Thymus (tissue), 14 donors: ENCODE measurements at places on chromosomes 16 and 17. TPM values are rescaled to one million over a fixed set of nuclear protein-coding genes. Genes with fewer than 3 reads are reported as not detected.

DNA sequence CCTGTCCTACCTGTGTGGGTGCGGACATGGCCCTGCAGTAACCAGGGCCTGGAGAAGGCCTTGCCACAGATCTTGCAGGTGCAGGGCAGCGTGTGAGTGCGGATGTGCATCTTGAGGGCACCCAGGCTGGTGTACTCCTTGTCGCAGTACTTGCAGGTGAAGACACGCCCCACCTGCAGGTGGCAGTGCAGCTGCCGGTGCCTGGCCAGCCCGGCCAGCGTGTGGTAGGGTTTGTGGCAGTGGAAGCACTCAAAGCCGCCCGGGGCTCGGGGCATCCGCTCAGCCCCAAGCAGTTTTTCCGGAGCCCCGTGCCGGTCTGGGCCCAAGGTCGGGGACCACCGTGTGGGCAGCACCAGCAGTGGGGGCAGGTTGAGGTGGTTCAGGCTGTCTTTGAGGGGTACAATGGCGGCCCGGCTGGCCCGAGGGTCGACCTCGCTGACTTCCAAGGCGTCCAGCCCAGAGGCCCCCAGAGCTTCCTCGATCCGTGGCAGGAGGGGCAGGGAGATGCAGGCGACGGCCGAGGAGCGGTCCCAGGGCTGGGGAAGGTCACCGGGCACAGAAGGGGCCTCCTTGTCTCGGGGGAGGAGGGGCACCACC lies 5.1 kb downstream of the SNAI3 start:
- no peaks in the 10 kb centered on the region for H3K36me3 ChIP-seq
- H3K27me3 ChIP-seq, result peaks cover 30% of the 10 kb centered on the region
- H3K4me3 ChIP-seq, result no peak overlapping the region
- DNase-seq, result peak; percentile 61
- H3K4me1 ChIP-seq, result peaks cover 38% of the 10 kb centered on the region
- peak overlapping the region; percentile 73 for H3K27ac ChIP-seq

- no peak for DNase-seq
- no peaks in the 10 kb centered on the region for H3K27me3 ChIP-seq
- no peak overlapping the region for H3K27ac ChIP-seq
- H3K4me1 ChIP-seq, result no peaks in the 10 kb centered on the region
These were observed 110.8 kb upstream of the MPHOSPH6 start for GRCh38 chr16:82280867-82281266.

DNA sequence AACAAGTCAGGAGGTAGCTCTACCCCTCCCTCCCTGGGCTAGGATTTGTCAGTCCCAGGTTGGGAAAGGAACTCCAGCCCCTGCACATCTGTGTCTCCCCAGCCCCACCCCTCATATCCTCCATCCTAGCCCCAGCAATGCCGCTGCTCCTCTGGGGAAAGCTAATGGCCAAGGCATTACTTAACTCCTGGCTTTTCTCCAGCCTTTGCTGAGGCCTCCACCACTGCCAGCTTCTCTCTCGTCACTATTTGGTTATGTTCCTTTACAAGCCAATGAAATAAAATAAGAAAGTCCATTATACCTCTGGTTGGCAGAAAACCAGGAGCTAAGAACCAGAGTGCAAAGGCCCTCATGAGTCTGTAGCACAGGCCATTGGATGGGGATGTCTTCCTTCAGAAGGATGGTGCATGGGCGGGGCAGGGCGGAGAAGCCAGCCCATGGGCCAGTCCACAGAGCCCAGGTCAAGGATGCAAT lies 171.0 kb downstream of the CCDC182 start:
- no peaks in the 10 kb centered on the region for H3K4me1 ChIP-seq
- H3K4me3 ChIP-seq, result no peak overlapping the region
- no peak for DNase-seq
- no peak overlapping the region for H3K27ac ChIP-seq

DNA sequence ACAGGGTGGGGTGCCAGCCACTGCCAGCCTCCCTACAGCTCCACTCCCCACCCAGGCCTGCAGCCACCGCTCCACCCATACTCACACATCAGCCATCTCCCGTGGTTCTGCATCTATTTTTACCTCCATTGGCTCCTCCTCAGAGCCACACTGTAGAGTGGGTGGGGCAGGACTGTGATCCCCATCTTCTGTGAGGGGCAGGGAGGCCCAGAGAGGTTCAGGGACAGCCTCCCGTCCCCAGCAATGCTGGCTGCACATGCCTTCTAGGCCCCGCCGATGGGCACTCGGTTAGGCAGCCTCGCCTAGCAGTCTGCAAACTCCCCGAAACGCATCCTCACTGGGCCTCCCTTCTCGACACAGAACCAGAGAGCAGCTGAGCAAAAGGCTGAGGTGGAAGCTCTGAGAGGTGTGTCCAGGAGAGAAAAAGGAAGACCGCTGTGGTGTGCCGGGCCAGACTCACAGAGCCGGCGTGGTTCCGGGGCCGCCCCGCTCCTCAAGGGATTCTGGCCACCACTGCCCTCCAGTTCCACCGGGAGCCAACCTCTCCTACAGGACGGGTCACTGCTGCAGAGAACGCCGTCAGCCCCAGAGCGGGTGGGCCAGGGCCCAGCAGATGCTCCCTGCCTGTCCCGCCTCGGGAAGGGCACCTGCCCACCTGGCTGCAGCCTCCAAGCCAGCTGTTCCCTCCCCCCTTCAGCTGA lies 71.9 kb downstream of the ABR start:
- H3K27me3 ChIP-seq, result no peaks in the 10 kb centered on the region
- peaks cover 18% of the 10 kb centered on the region for H3K4me1 ChIP-seq
- no peak overlapping the region for H3K27ac ChIP-seq
- peaks cover 2% of the 10 kb centered on the region for H3K36me3 ChIP-seq
- no peak for DNase-seq

DNA sequence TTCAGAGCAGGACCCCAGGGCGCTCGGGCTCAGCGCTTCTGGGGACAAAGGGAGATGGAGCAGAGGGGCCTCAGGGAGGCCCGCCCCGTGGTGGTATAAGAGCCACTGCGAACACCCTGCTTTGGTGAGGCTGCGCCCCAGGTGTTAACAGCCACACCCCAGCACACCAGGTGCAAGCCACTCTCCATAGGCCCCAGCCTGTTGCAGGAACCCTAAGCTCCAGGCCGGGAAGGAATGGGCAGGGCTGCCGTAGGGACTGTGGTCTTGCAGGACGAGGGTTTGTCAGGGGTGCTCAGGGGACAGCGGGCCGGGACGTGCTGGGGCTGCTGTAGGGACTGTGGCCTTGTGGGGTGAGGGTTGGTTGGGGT lies 17.0 kb upstream of the SSTR5 start:
- no peaks in the 10 kb centered on the region for H3K36me3 ChIP-seq
- H3K27me3 ChIP-seq, result no peaks in the 10 kb centered on the region
- no peak for DNase-seq
- no peak overlapping the region for H3K4me3 ChIP-seq

- no peaks in the 10 kb centered on the region for H3K4me1 ChIP-seq
- DNase-seq, result no peak
- no peak overlapping the region for H3K4me3 ChIP-seq
- peaks cover 26% of the 10 kb centered on the region for H3K36me3 ChIP-seq
These were observed 6.8 kb downstream of the ZNF18 start for GRCh38 chr17:11990363-11990983.

- H3K36me3 ChIP-seq, result no peaks in the 10 kb centered on the region
- no peaks in the 10 kb centered on the region for H3K4me1 ChIP-seq
- H3K27ac ChIP-seq, result no peak overlapping the region
- no peak overlapping the region for H3K4me3 ChIP-seq
These were observed 987 bp upstream of the SLC4A1 start for GRCh38 chr17:44268709-44269534.

- peaks cover 49% of the 10 kb centered on the region for H3K4me1 ChIP-seq
- H3K27me3 ChIP-seq, result peaks cover 26% of the 10 kb centered on the region
- DNase-seq, result no peak
- H3K27ac ChIP-seq, result peak overlapping the region; percentile 49
- H3K36me3 ChIP-seq, result no peaks in the 10 kb centered on the region
These were observed 13.6 kb upstream of the TNS4 start for GRCh38 chr17:40515011-40515410.

DNA sequence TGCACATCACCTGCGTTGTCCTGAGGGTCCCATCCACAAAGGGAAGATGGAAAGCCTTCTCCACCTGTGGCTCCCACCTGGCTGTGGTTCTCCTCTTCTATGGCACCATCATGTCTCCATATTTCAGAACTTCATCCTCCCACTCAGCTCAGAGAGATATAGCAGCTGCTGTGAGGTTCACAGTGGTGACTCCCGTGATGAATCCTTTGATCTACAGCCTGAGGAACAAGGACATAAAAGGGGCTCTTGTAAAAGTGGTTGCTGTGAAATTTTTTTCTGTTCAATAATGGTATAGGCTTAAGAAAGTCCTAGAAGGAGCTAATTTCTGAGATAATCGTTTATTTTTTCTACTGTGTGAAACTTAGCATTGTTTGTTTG lies 18.7 kb downstream of the ZNF200 start:
- no peak overlapping the region for H3K27ac ChIP-seq
- H3K27me3 ChIP-seq, result no peaks in the 10 kb centered on the region
- no peak overlapping the region for H3K4me3 ChIP-seq
- DNase-seq, result no peak
- H3K36me3 ChIP-seq, result no peaks in the 10 kb centered on the region

CDH3 gene
- total RNA-seq, result 45.6 TPM

GRCh38 chr16:52819405-52819804 lies 233.3 kb downstream of the CHD9NB start:
- H3K36me3 ChIP-seq, result no peaks in the 10 kb centered on the region
- H3K27ac ChIP-seq, result no peak overlapping the region
- no peaks in the 10 kb centered on the region for H3K27me3 ChIP-seq
- H3K4me3 ChIP-seq, result no peak overlapping the region
- no peaks in the 10 kb centered on the region for H3K4me1 ChIP-seq

DNA sequence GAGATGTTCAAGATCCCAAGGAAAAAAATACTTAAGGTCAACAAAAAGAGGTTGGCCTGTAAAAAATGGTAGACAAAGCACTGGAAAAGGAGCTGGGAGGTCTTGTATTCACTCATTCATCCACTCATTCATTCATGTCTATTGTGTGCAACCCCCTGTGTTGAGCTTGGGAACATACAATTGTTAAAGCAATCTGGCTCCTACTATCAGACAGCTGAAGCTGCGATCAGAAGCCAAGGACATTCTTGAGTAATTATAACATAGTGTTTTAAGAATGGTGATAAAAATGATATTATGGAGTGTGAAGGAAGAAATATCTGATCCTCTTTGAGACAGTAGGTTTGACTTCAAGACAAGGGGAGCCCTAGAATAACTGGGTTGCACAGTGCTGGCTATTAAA lies 693.4 kb downstream of the TOX3 start:
- H3K27me3 ChIP-seq, result no peaks in the 10 kb centered on the region
- DNase-seq, result no peak
- no peaks in the 10 kb centered on the region for H3K4me1 ChIP-seq
- no peaks in the 10 kb centered on the region for H3K36me3 ChIP-seq

GRCh38 chr17:44121997-44122815 lies 1.2 kb downstream of the HDAC5 start:
- no peak for DNase-seq
- no peak overlapping the region for H3K27ac ChIP-seq
- H3K27me3 ChIP-seq, result peaks cover 14% of the 10 kb centered on the region
- H3K36me3 ChIP-seq, result no peaks in the 10 kb centered on the region

DNA sequence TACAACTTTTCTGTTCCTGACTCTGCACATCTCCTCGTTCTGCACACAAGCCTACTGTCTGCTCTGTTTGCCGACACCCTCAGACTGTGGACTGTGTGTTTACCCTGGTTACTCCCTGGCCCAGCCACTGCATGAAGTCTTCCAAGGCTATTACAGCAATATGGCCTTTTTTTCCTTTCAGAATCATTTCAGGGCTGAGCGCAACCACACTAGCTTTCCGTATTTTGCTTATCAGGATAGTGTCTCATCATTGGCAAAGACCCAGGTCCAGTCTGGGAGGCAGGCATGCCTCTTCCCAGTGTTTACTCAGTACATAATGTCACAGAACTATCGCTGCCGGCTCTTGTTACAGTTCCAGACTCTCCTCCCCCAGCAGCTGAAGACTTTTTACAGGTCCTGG lies 10.1 kb downstream of the DNAH9 start:
- no peaks in the 10 kb centered on the region for H3K27me3 ChIP-seq
- H3K36me3 ChIP-seq, result no peaks in the 10 kb centered on the region
- H3K27ac ChIP-seq, result no peak overlapping the region
- H3K4me1 ChIP-seq, result no peaks in the 10 kb centered on the region
- DNase-seq, result no peak

GRCh38 chr17:19273731-19274130 lies 36.6 kb downstream of the EPN2 start:
- no peak overlapping the region for H3K4me3 ChIP-seq
- DNase-seq, result no peak
- no peaks in the 10 kb centered on the region for H3K36me3 ChIP-seq
- H3K27me3 ChIP-seq, result peaks cover 33% of the 10 kb centered on the region
- no peaks in the 10 kb centered on the region for H3K4me1 ChIP-seq

ARHGAP27 gene
- total RNA-seq, result 23.1 TPM

GRCh38 chr17:9553181-9553580 lies 22.4 kb downstream of the STX8 start:
- H3K27me3 ChIP-seq, result no peaks in the 10 kb centered on the region
- no peaks in the 10 kb centered on the region for H3K36me3 ChIP-seq
- no peaks in the 10 kb centered on the region for H3K4me1 ChIP-seq
- no peak for DNase-seq
- H3K4me3 ChIP-seq, result no peak overlapping the region
- no peak overlapping the region for H3K27ac ChIP-seq

GRCh38 chr16:54921206-54921824 lies 9.3 kb upstream of the IRX5 start:
- no peaks in the 10 kb centered on the region for H3K27me3 ChIP-seq
- no peaks in the 10 kb centered on the region for H3K36me3 ChIP-seq
- no peak for DNase-seq
- no peak overlapping the region for H3K4me3 ChIP-seq
- H3K4me1 ChIP-seq, result no peaks in the 10 kb centered on the region
- no peak overlapping the region for H3K27ac ChIP-seq

DNA sequence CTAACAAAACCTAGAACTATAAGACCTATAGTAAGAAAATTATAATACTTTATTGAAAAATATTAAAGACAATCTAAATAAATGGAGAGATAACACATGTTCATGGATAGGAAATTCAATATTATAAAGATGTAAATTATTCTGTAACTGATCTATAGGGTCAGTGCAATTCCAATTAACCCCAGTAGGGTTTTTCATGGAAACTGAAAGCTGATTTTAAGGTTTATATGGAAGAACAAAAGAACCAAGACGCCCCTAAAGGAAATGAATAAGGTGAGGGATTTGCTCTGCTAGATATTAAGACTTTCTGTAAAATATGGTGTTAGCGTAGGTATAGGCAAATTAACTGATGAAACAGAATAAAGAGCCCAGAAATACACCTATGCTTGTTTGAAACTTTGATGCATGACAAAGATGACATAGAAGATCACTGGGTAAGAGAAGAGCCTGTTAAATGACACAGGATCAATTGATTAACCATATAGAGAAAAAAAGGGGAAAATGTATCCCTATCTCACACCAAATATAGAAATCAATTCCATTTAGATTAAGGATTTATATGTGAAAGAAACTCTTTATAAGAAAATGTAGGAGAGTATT lies 3.0 kb downstream of the ICAM2 start:
- peaks cover 28% of the 10 kb centered on the region for H3K4me1 ChIP-seq
- H3K36me3 ChIP-seq, result no peaks in the 10 kb centered on the region
- H3K27ac ChIP-seq, result no peak overlapping the region
- no peak for DNase-seq
- no peaks in the 10 kb centered on the region for H3K27me3 ChIP-seq

USH1G gene
- total RNA-seq, result 0.09 TPM

HOXB1 gene
- total RNA-seq, result not detected

GRCh38 chr16:56617212-56618085 lies 8.1 kb upstream of the MT1E start:
- peak overlapping the region; percentile 10 for H3K4me3 ChIP-seq
- no peaks in the 10 kb centered on the region for H3K36me3 ChIP-seq
- no peak overlapping the region for H3K27ac ChIP-seq
- peak; percentile 51 for DNase-seq
- peaks cover 64% of the 10 kb centered on the region for H3K27me3 ChIP-seq
